ENCODE measurements at places on chromosomes 16 and 17. TPM values are rescaled to one million over a fixed set of nuclear protein-coding genes. Genes with fewer than 3 reads are reported as not detected.

The NT5M gene
- polyA plus RNA-seq, result 3.3 TPM

The KRTAP9-2 gene
- not detected for polyA plus RNA-seq

The PFAS gene
- 11.7 TPM for polyA plus RNA-seq

The CNTNAP4 gene
- polyA plus RNA-seq, result not detected

The NHLRC4 gene
- polyA plus RNA-seq, result 0.27 TPM

The TBC1D26 gene
- 0.38 TPM for polyA plus RNA-seq

The ATP2A3 gene
- polyA plus RNA-seq, result 67.7 TPM

The FAM20A gene
- 8.0 TPM for polyA plus RNA-seq

The ZSCAN32 gene
- polyA plus RNA-seq, result 9.4 TPM

The KIF19 gene
- 5.7 TPM for polyA plus RNA-seq

The CCL7 gene
- not detected for polyA plus RNA-seq

The TEX19 gene
- not detected for polyA plus RNA-seq

The MT1F gene
- polyA plus RNA-seq, result 94.6 TPM

The SEZ6 gene
- polyA plus RNA-seq, result 1.6 TPM

The G6PC1 gene
- 0.08 TPM for polyA plus RNA-seq

The MVP gene
- 179 TPM for polyA plus RNA-seq

The TMEM235 gene
- 0.05 TPM for polyA plus RNA-seq

The VAT1L gene
- 10.7 TPM for polyA plus RNA-seq

The MYH1 gene
- 0.04 TPM for polyA plus RNA-seq

The TNP2 gene
- polyA plus RNA-seq, result not detected

The KCNH4 gene
- polyA plus RNA-seq, result 0.14 TPM

The RBBP6 gene
- polyA plus RNA-seq, result 19.2 TPM

The KCNJ12 gene
- polyA plus RNA-seq, result 0.15 TPM

The PPP1R27 gene
- 1.1 TPM for polyA plus RNA-seq

The CYGB gene
- 10.3 TPM for polyA plus RNA-seq

The KRT31 gene
- not detected for polyA plus RNA-seq

The ITGAX gene
- 1.2 TPM for polyA plus RNA-seq

The TBC1D3H gene
- not detected for polyA plus RNA-seq

The RNF151 gene
- 0.12 TPM for polyA plus RNA-seq

The KRTAP4-6 gene
- polyA plus RNA-seq, result not detected

The MRC2 gene
- 2.9 TPM for polyA plus RNA-seq

The EPX gene
- not detected for polyA plus RNA-seq

The SPHK1 gene
- 30.9 TPM for polyA plus RNA-seq

The ARHGAP44 gene
- 6.5 TPM for polyA plus RNA-seq

The TP53TG3B gene
- 0.16 TPM for polyA plus RNA-seq

The DPEP3 gene
- not detected for polyA plus RNA-seq

The KREMEN2 gene
- 0.27 TPM for polyA plus RNA-seq

The PYY gene
- polyA plus RNA-seq, result 0.66 TPM

The TP53TG3E gene
- not detected for polyA plus RNA-seq

The STH gene
- not detected for polyA plus RNA-seq

The UTS2R gene
- polyA plus RNA-seq, result not detected
